Articular chondrocyte of knee joint (primary cell): ENCODE measurements at places on chromosomes 12 and 14. TPM values are rescaled to one million over a fixed set of nuclear protein-coding genes. Genes with fewer than 3 reads are reported as not detected.

Gene PGAM5
- total RNA-seq: 18.6 and 20.1 TPM in 2 replicates

Gene TEX52
- total RNA-seq: not detected in 2 replicates

Gene KRT6C
- total RNA-seq: not detected in 2 replicates

Gene SMCO2
- total RNA-seq: 0.43 and 1.6 TPM in 2 replicates

Gene HOXC11
- total RNA-seq: 1.3 and 1.4 TPM in 2 replicates

Gene LHX5
- not detected in 2 replicates for total RNA-seq

Gene OTX2
- not detected in 2 replicates for total RNA-seq
